ENCODE measurements at places on chromosomes 12 and 14.

- no peak for DNase-seq
Measured at GRCh38 chr12:84034871-84035270, 877.7 kb downstream of the SLC6A15 start.

- no peak for DNase-seq
Measured at GRCh38 chr12:87266305-87266704, 762.9 kb downstream of the C12orf50 start.

GRCh38 chr12:78802593-78802992 is 62.0 kb upstream of the SYT1 start:
- no peak for DNase-seq

DNA sequence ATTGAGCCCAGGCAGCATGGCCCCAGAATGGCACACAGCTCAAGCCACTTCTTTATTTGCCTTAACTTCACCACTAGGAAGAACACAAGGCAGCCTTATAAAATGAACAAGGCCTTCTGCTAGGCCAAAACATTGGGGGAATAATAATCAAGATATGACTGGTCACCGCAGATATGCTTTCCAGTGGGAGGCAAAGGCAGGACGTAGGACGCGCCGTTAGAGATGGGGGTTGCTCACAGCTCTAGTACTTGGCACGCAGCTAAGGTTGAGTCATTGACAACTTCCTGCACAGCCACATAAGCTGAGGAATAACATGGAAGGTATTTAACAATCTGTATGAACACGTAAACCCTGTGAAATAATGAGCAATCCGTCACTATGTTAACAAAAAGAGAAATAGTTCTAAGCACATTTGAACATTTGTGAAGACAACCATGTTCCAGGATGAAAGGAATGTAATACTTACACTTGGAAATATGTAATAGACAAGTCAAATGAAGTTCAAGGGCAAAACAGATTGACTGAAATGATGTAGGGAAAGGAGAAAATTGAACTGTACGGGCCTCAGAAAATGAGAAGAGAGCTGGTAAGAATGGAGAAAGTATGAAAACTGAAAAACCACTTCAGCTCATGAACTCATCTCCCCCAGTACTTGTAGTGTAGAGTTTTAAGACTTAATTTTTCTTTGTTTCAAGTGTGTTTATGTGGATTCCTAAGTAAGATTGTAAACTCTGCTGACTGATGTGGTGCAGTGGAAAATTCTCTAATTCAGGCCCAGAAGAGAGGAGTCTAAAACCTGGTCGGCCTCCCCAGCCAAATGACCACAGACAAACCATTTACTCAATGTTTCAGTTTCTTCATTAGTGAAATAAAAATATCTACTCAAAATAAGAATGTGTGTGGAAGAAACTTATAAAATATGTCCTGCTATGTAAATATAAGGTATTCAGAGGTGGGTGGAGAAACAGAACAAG is 59.3 kb upstream of the CCDC91 start:
- no peak for DNase-seq

DNA sequence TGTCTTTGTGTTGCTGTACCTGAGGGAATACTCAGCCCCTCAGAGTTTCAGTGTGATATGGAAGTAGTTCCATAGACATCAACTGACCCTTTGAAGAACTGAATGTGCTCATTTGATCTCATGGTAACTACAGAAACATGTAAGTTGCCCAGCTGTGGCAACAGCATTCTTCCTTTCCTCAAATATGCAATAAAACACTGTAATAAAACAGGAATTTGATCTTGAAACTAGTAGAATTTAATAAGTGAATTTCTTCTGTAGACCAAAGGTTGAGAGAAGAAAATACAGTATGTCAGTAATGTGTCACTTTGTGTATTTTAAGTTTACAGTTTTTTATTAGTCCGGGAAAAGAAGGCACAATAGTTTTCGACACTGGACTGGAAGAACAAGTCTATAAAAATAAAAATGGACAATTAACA is 31.9 kb downstream of the KCTD10 start:
- DNase-seq, result no peak

DNA sequence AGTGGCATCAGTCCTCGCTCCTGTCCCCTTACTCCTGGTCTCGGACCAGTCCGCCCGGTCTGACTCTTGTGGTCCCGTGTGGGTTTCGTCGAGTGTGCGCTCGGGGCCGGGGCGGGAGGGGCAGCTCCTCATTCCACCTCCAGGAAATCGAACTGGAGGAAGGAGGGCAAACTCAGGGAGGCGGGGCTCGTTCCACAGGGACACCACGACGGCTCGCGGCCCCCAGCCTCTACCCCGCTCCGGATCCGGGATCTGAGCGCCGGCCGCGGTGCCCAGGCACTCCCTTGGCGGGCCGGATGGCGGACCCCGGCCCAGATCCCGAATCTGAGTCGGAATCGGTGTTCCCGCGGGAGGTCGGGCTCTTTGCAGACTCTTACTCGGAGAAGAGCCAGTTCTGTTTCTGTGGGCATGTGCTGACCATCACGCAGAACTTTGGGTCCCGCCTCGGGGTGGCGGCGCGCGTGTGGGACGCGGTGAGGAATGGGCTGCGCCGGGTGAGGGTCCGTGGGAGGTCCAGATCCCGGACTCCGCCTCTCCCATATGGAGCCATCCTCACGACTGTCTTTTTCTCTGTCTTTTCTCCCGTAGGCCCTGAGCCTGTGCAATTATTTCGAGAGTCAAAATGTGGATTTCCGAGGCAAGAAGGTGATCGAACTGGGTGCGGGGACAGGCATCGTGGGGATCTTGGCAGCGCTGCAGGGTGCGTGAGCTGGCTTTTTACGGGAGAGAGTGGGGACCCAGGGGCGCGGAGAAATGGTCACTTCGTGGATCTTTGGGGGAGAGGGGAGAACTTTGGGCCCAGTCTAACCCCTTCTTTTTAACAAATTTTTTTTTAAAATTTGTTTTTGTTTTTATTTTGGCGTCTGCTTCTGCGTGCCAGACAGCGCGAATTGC is at the start of gene EEF1AKMT3:
Gene EEF1AKMT3 (plus strand): TSS at position 186 of the 894 bp plus-strand sequence. CDS start 111 bp downstream, at position 297.
- DNase-seq, result no peak

GRCh38 chr14:58944343-58944967 is 244.0 kb upstream of the DAAM1 start:
- DNase-seq, result no peak

Data from stimulated activated CD8-positive, alpha-beta memory T cell treated with anti-CD3 and anti-CD28 coated beads, Interleukin-7, amount 100 ng/mL, for 1 hour (primary cell).